Amniotic stem cell (primary cell): ENCODE measurements at places on chromosomes 2 and 18.
A peak's percentile ranks its signal among the peaks of the same experiment; 100 is the strongest.

- no peak for DNase-seq
Observed at GRCh38 chr2:172082944-172083627, 2.2 kb upstream of the DLX1 start.

- no peak for DNase-seq
Observed at GRCh38 chr2:175175320-175175719, 6.2 kb downstream of the ATP5MC3 start.

GRCh38 chr2:189109921-189110397 is 69.6 kb downstream of the COL5A2 start:
- DNase-seq: no peak

DNA sequence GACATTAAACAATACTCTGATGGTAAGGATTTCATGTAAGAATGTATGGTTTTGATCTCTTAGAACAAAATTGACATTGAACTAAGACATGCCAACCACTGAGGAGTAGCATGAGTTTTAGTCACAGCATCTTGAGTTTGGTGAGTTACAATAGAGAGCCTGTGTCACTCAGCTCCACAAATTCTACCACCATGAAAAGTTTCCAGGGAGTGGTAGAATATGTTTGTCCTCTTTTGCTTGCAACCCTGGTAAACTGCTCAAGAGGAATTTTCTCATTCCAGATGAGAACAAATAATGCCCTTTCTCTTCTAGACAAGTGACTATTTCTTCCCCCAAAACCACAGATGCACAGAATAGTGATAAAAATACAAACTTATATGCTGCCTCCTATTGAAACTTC is 502.0 kb upstream of the VRK2 start:
- DNase-seq: no peak

- no peak for DNase-seq
Observed at GRCh38 chr2:170498619-170499018, 216.5 kb upstream of the SP5 start.

DNA sequence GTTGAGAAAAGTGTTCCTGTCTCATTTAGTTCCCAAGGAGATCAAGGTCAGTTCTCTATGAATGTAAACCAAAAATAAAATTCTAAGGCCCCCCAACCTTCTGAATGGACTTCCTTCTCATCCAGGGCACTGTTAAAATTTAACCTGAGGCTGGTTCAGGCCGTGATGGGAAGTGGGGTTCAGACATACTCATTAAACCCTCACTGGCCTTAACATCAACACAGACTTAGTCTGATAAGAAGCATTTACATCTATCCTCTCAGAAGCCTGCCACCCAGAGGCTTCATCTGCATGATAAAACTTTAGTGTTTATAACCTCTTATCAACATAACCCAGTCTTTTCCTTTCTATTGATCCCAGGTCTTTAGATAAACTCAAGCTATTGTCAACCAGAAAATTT is 22.4 kb downstream of the ITSN2 start:
- no peak for DNase-seq

GRCh38 chr2:60998628-60999545 is 18.6 kb upstream of the PEX13 start:
- no peak for DNase-seq

DNA sequence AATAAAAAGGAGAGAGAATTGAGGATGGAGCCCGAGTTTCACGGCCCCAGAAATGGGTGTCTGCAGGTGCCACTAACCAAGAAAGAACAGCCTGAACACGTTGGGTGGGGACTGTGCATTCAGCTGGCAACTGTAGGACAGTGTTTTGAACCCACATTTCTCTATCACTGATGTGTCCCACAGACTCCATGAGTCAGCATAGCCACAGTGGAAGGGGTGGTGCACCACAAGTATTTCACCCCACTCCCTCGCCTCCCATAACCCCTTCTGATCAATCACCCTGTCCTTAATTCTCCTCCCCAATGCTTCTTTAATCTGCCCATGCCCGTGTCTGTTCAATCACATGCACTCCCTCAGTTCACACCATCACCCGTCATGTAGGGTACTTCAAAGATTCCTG is 291.5 kb downstream of the ZNF516 start:
- DNase-seq: no peak

DNA sequence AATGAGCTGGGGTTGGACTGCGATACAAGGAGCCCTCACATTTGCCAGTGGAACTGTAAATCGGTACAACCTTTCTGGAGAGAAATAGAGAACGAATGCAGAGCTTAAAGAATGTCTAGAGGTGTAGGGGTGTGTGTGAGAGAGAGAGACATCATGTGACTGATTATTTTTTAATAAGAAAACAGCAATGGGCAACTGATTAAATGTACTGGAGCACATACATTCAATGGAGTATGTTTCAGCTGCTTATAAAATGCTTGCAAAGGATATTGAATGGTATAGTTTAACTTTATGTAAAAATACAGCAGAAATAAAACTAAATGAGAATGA is 391 bp upstream of the TMEM17 start:
- DNase-seq: no peak

DNA sequence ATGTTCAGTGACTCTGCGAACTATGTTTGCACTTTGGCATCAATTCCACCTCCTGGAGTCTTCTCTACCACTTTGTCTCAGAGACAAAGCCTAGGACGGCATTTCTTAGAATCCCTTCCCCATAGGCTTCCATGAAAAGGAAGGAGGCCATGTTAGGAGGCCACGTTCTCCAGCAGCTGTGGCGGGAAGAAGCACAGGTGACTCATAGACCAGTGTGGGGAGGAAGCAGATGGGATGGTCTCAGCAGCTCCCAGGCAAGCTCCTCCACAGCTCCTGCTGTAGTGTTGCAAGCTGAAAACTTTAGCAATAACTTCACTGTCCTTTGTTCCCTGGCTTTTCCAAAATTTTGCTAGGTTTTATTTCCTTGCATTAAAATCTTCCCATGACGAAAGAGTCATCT is 781.3 kb upstream of the ID2 start:
- no peak for DNase-seq

DNA sequence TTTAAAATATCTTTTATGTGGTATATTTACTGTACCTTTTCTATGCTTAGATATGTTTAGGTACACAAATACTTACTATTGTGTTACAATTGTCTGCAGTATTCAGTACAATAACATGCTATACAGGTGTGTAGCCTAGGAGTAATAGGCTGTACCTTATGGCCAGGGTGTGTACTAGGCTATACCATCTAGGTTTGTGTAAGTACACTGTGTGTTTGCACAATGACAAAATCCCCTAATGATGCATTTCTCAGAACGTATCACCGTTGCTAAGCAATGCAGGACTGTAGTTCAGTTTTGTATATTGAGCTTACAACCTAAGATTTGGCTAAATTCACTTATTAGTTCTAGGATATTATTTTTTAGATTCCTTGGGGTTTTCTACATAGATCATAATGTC is 332.3 kb upstream of the HS6ST1 start:
- no peak for DNase-seq

GRCh38 chr2:199955339-199956061 is at the start of the genes MAIP1 and TYW5:
Gene MAIP1 (plus strand): TSS chr2:199955582. CDS start chr2:199955799, 217 bp downstream.
Gene TYW5 (minus strand): TSS chr2:199955491. CDS start chr2:199955470, 21 bp downstream.
- peak; percentile 59 for DNase-seq

DNA sequence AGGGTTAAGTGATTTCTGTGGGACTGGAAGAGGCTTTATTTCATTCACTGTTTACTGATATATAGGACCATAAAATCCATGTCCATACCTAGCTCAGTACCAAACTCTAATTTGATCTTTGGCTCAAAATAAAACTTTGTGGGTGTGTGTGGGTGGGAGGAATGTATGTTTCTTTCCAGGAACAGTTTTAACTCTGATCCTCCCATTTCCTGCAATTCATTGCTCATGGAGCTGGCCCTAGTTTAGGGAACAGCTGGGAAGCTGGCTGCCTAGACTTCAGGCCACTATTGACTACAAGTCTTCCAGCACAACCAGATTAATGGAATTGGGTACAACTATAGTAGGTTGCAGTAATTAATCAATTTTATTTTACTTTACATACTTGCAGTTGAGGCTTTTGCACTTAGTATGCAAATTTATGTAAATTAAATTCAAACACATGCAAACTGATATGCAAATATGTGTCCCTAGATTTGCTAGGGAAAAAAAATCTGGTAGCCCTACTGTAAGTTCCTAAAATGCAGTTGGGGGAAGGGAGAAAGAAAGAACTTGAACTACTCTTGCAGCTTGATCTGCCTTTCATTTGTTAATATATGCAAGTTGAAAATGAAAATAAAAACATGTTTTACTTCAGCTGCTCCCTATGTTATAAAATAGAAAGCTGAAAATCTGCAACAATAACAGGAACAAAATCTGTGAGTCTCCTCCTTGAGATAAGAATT is 1070.3 kb upstream of the CELF4 start:
- no peak for DNase-seq

DNA sequence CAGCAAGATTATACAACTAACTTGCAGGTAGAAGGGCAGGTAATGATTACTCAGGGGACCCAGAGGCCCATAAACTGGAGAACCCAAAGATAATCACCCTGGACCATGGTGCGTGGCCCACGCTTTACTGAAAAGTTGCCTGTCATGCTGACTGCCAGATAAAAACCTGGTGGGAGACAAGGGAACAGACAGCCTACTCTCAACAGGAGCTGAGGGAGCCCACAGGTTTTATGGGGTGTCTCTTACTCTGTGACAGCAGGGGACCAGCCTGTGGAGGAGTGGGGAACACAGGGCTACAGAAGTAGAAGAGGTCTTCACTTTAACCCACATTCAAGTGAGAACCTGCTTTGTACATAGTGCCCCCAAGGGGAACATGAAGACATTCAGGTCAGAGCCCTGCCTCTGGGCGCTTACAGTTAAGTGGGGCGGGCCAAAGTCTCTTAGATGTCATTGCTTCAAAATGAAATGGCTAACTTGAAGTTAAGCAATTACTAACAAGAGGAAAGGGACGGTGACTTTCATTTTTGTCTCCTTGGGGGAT is 60.4 kb downstream of the DHRS9 start:
- no peak for DNase-seq

DNA sequence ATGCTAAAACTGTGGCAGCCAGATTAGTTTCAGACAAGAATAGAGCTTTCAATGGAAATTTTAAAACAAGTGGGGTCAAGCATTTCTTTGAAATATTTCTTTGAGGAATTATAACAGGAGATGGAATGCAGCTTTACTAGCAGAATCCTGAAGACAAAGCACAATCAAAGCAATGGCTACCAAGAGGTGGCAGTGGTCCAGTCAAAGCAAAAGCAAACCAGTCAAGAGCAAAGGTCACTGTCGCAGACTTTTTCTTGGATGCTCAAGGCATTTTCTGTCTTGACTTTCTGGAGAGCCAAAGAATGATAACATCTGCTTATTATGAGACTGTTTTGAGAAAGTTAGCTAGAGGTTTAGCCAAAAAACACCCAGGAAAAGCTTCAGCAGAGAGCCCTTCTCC is 351.2 kb upstream of the DLGAP1 start:
- no peak for DNase-seq

GRCh38 chr2:45794134-45794617 is 142.7 kb downstream of the PRKCE start:
- DNase-seq: no peak

DNA sequence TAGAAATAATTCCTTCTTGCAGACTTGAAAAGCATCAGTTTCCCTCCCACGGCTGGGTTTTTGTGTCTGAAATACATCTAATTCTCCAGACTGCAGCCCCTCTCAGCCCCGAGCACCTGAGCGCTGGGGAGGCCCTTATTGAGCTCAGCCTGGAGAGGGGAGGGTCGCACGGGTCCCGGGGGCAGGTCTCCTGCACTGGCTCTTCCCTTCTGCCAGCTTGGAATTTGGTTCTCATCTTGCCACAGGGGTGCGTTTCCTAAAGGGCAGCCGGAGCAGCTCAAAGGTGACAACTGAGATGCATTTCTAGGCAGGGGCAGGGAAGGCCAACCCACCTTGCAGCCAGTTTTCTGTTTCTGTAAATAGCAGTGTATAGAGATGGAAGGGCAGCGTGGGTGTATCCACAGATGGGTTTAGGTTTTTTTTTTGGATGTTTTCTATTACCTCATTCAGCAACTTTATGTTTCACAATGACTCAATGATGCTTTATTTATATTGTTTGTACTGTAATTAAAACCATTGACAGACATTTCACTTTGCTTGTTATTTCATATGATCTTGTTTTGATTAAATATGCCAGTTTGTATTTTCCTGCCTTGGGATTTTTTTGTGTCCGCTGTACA is 37.0 kb downstream of the GBX2 start:
- DNase-seq: no peak

GRCh38 chr2:139165601-139166000 is 385.4 kb upstream of the NXPH2 start:
- DNase-seq: no peak
